T-helper 17 cell (primary cell): ENCODE measurements at places on chromosomes 4 and X.

- no peak for DNase-seq
Measured at GRCh38 chrX:131394384-131394783, 105.3 kb upstream of the IGSF1 start.

DNA sequence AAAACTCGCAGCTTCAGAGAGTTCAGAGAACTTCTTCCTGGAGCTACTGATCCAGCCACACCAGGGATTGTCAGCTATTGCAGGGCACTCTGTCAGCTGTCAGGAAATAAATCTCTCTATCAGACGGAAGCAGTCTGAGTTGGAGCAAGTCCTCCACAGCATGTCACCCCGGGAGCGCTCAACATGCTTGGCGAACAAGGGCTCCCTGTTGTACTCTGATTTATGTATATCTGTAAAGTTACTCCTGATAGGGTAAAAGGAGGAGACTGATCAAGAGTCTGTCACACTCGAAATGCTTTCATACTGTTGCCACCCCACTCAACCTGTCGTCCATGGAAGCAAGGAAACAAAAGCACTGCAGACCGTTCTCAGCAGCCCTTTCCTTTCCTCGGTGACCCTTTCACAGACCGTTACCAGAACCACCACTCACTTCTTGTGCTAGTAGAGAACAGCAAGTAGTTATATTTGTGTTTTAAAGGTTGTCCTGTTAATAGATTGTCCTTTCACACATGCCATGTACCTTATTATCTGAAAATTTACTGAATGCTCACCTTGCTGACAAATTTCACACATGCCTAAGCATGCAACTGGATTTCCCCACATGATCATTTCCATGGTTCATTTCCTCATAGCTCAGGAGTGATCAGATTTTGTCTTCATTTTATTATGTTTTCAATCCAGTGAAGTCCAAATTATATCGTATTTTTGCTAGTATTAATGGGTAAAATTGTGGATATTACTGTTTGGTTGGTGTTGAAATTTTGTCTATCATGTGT is 2108.9 kb upstream of the TENM3 start:
- DNase-seq: no peak

DNA sequence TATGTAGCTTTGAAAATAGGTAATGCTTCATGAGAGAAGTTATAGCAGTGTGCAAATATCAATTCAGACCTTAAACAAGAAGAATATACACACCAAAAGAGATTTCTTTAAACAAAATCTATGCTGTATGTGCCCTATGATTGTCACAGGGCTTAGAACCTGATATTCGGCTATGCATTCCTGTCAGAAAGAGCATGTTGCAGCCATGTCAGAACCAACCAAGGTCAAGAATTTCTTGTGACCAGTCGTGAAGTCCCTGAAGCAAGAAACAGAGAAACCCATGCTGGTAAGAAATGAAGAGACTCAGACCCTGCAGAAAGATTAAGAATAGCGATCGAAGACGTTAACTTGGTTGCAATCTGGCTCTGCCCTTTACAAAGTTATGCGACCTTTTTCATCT is 210.3 kb upstream of the SPIN4 start:
- no peak for DNase-seq

DNA sequence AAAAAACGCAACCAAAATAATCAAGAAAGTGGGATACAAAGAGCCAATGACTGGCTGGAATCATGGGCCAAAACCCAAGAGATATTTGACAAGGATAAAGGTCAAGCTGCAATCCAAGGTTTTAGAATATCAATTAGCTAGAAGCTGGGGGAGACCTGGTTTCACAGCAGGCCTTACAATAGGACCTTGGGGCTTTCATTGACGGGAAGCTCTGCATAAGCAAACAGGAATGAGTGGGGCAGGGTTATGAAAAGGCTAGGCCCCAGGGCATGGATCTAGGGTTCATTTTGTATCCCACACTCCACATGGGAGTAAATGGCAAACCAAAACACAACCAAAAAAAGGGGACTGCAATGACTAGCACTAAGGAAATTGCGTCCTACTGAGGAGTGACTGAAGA is 215.3 kb downstream of the HS6ST2 start:
- DNase-seq: no peak

DNA sequence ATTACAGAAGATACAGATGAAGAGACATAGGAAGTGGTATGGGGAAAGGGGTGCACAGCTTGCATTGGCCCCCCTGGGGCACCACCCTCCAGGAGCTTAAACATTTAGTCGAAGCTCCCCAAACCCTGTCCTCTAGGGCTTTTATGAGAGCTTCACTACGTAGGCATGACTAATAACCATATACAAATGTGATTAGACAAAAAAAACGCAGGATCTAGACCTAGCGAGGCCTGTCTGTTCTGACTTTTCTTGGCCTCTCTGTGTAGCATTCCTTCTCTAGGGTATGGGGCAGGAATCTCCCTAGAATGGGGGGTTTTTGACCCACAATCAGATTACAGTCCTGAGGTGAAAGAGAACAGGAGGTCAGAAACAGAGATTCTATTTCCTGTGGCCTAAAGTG is 293.7 kb upstream of the GALNTL6 start:
- no peak for DNase-seq

- DNase-seq: no peak
Measured at GRCh38 chr4:123676890-123677229, 280.3 kb downstream of the SPRY1 start.

DNA sequence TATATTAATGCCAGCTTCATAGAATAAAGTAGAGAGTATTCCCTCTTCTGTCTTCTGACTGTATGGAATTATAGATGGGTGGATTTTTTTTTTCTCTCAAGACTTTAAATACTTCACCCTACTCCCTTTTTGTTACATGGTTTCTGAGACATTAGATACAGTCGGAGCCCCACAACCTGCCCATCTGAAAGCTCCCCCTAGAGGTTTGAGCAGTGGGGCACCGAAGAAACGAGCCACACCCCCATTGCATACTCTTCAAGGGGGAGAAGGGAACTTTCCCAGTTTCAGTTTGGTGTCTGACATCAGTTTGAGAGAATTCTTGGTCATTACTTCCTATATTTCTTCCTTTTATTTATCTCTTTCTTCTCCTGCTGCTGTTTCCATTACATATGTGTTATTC is 437.6 kb upstream of the AGA start:
- DNase-seq: no peak
